CD4-positive, alpha-beta T cell treated with Interleukin-6 at 100 ng/mL for 8 hours (primary cell): ENCODE measurements at places on chromosomes 3 and 15.

DNA sequence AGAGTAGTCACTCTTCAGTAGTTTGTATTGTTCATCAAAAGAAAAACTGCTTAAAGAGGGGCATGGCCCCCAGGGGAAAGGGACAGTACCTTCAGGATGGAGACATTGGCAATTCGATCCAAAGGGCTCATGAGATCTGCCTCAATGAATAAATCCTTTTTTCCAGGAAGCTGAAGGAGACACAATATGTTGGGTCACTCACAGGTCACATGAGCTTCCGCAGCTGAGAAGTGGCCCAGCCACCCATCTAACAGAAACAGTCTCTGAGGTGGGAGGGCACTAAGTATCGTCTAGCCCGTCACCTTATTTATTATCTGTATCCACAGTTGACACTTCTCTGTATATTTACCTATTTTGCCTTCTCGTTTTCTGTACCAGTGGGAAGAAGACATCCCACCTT, 4.7 kb downstream of the VPS33B start:
- no peak for DNase-seq

GRCh38 chr3:50202353-50203112, 2.5 kb upstream of the SLC38A3 start:
- no peak for DNase-seq

- DNase-seq: no peak
Measured at GRCh38 chr15:39140060-39140604, 440.7 kb upstream of the THBS1 start.

DNA sequence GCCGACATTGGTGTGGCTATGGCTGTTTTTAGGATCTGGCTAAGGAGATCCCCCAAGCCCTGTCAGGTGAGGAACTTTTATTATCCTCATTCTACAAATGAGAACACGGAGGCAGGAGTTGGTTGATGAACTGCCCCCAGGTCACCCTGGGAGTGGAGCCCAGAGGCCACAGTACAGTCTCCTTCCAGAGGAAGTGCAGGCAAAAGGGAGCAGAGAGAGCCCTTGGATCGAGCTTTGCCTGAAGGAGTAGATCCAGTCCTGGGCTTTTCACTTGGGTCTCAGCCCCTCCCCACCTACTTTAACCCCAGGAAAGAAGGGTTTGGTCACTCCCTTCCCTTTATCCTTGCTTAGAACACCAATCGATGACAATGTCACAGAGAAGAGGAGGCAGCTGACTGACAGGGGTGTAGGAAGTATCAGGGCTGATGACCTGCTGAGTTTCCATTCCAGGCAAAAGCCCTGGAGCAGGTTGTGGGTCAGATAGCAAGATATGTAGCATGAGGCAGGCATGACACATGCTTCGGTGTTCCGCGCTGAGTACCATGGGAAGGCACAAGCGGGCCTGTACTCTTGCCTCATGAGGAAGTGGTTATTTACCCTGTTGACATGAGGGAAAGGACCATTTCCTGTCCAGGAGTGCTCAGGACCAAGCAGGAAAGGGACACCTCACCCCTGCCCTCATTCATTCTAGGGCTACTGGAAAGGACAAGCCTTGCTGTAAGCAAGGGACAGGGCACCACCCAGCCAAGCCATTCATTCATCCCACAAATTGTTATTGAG, 5.8 kb upstream of the PLA2G4D start:
- DNase-seq: no peak

GRCh38 chr15:49096090-49096750, 50.0 kb upstream of the SECISBP2L start:
- no peak for DNase-seq

DNA sequence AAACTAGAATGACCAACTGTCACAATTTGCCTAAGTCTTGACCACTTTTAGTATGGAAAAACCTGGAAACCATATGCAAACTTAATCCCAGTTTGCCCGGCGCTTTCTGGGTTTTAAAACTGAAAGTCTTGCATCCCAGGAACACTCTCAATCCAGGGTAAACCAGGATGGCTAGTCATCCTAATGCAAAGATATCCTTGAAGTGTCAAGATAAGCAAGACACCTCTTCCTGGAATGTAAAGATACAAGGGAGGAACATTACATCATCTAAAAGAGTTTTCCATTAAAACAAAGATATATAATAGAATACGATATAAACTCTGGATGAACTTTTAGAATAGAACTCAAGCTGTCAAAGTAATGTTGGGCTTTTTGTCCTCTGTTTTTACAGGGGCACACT, 188.5 kb downstream of the MAGI1 start:
- DNase-seq: no peak

- no peak for DNase-seq
Measured at GRCh38 chr15:44596511-44597010, 59.6 kb downstream of the EIF3J start.
